ENCODE measurements at places on chromosomes 3 and 15. TPM values are rescaled to one million over a fixed set of nuclear protein-coding genes. Genes with fewer than 3 reads are reported as not detected.

Gene LMAN1L
- 216 TPM for total RNA-seq

Gene GOLGA8T
- not detected for total RNA-seq

Gene SELENOK
- total RNA-seq: 103 TPM

GRCh38 chr3:149371001-149371722, 6.3 kb downstream of the TM4SF1 start:
- no peak for DNase-seq

DNA sequence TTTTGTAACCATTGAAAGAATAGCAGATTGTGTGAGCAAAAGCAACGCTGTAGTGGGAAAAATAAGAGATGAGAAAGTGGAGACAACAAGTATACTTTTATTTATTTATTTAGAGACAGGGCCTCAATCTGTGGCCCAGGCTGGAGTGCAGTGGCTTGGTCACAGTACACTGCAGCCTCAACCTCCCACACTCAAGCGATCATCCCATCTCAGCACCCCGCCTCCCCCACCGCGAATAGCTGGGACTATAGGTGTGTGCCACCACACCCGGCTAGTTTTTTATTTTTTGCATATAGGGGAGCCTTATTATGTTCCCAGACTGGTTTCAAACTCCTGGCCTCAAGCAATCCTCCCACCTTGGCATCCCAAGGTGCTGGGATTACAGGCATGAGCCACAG, 1.6 kb upstream of the GLCE start:
- no peak for DNase-seq

- DNase-seq: no peak
These were observed 312.2 kb upstream of the ZNF717 start for GRCh38 chr3:76097589-76097969.

- no peak for DNase-seq
These were observed 4.6 kb downstream of the CIDEC start for GRCh38 chr3:9875448-9875847.

GRCh38 chr3:131216801-131217200, 164.8 kb upstream of the NUDT16 start:
- peak; percentile 67 for DNase-seq

- no peak for DNase-seq
These were observed 132.4 kb downstream of the SNRK start for GRCh38 chr3:43418601-43419272.

DNA sequence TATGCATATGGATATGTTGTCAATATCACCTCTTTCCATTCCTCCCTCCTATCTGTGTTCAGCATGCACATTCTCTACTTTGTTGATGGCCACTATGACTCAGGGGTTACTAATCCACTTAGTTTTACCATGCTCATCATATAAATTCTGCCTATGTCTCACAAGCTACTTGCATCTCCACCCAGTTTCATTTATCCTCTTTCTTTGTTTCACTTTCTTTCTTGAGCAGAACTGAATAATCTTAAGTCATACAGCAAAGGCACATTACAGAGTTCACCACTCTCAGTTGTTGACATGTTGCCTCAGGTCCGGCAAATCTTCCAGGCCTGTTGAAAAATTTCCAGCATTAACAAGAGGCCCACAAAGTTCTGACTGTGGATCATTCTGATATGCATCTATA, 71.5 kb downstream of the SSR3 start:
- DNase-seq: no peak

GRCh38 chr3:49009396-49009795, 2.2 kb downstream of the WDR6 start:
- DNase-seq: peak; percentile 7

DNA sequence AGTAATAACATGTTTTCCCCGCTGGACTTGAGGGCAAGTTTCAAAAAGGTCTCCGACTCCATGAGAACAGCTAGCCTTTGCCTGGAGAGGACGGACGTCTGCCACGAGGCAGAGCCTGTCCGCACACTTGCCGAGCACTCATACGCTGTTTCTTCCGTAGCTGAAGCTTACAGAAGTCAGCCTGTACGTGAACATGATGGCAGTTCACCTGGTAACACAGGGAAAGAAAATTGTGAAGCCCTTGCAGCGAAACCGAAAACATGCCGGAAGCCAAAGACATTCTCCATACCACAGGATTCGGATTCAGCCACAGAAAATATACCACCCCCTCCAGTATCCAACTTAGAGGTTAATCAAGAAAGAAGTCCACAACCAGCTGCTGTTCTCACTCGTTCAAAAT, 43.9 kb upstream of the RASA2 start:
- no peak for DNase-seq

Data from right cardiac atrium (tissue), 5 donors.